Activated CD4-positive, alpha-beta T cell treated with anti-CD3 and anti-CD28 coated beads, Interleukin-2, amount 50 U/mL, for 16 hours (primary cell): ENCODE measurements at places on chromosomes 4 and X.

DNA sequence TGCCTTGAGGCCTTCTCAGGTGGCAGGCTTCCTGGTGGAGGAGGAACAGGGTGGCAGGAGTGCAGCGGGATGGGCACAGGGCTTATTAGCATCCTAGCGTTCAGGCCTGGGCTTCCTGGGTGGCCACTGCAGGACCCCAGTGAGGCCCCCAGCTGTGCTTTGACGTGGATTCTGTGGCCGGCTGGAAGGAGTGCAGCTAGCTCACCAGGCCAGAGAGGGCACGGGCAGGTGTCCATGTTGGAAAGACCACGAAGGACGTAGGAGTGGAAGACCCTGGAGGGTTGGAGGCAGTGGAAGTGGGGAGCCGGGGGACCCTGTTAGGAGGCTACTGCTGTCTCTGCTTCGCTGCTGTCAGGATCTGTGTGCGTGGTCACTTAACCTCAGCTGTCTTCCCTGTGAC lies 13.3 kb upstream of the TADA2B start:
- no peak for DNase-seq

GRCh38 chrX:49129427-49129826 lies 5.9 kb upstream of the GPKOW start:
- DNase-seq, result no peak

DNA sequence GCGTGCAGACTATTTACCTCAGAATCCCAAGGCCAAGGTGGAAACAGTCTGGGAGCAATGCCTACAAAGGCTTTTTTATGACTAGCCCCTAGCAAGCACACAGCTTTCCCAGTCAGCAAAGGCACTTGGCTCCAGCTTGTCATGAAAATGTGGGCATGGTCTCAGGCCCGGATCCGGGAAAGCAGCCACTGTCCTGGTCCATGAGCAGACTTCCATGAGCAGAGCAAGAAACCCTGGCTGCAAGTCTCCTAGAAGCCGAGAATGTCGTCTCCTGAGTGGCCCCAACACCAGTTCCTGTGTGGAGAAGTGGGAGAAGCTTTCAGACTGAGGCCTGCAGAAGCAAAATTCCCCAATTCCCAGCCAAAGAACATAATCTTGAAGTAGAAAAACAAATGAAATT lies 190.5 kb downstream of the MID1 start:
- no peak for DNase-seq

GRCh38 chr4:105150503-105150902 lies 3.8 kb downstream of the TET2 start:
- no peak for DNase-seq

GRCh38 chrX:74246524-74246923 lies 57.5 kb upstream of the ZCCHC13 start:
- no peak for DNase-seq

DNA sequence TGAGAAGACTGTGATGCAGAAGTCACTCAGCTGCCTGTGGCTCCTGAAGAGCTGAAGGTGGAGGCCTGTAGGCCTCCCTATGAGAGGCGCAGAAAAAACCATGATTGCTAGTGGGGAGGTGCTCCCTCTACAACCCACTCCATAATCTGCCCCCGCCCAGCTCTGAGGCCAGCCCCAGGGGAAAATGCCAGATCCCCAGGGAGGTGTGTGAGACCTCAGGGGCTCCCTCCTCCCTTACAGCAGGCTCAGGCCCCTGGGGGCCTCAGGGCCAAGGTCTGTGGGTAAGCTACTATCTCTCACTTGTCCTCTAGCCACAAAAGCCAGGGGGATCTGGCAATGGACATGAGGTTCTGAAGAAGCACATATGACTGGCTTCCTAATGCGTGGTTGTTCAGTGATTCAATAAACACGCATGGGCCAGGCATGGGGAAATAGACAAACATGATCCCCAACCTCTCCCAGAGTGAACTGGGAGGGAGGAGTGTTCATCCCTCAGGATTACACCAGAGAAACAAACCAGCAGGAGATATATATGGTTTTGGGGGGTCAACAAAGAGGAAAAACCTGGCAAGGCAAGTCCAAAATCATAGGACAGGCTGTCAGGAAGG lies 51.0 kb upstream of the MTM1 start:
- DNase-seq, result no peak

- DNase-seq, result no peak
Measured at GRCh38 chr4:13203101-13203500, 281.0 kb downstream of the RAB28 start.
